Heart left ventricle (tissue), 16 donors: ENCODE measurements at places on chromosomes 3 and 15. TPM values are rescaled to one million over a fixed set of nuclear protein-coding genes. Genes with fewer than 3 reads are reported as not detected.

- H3K4me1 ChIP-seq: no peaks in the 10 kb centered on the region
- DNase-seq: no peak
- no peaks in the 10 kb centered on the region for H3K27me3 ChIP-seq
- H3K27ac ChIP-seq: no peak overlapping the region
- peaks cover 26% of the 10 kb centered on the region for H3K36me3 ChIP-seq
Measured at GRCh38 chr15:41483115-41483514, 10.6 kb upstream of the ITPKA start.

- no peaks in the 10 kb centered on the region for H3K4me1 ChIP-seq
- no peaks in the 10 kb centered on the region for H3K27me3 ChIP-seq
- H3K27ac ChIP-seq: no peak overlapping the region
- H3K4me3 ChIP-seq: no peak overlapping the region
Measured at GRCh38 chr3:141561426-141562034, 74.7 kb downstream of the RASA2 start.

Gene ANKRD34C
- 0.52 TPM for total RNA-seq

DNA sequence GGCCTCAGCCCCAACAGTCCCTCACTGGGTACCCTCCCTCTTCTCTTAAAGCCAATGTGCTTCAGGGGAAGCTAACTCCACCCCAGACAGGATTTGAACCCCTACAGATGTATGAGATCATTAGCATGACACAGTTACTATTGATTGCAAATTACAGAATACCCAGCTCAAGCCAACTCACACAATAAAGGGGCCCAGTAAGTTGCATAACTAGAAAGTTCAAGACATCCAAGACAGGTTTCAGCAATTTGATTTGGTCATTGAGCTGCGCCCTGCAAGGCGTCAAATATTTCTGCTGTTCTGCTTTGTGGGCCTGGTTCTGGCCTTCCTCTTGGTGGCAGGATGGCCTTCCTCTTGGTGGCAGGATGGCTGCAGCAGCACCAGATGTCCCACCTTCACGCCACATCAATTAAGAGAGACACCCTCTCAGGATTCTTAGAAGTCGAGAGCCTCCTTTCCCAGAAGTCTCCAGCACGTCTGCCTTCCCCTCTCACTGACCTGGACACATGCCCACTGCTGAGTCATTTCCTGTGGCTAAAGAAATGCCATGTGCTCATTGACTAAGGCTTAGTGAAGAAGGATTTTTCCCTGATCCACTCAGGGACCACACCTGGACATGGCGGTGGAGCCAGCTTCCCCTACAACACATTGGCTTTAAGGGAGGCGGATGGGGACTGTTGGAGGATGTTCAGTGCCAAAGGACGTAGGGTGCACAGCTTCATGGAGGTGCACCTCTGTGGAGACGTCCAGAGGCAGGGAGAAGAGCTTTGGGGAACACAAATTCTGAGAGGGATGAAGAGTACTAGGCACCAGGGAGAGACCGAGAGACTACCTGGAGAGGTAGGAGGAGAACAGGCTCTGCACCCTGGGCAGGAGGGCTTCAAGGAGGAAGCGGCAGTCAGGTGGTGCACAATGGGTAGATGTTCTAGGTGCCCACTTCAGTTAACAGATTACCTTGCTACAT is 49.1 kb downstream of the DNASE1L3 start:
- H3K27me3 ChIP-seq: no peaks in the 10 kb centered on the region
- peak overlapping the region; percentile 78 for H3K27ac ChIP-seq
- H3K4me3 ChIP-seq: no peak overlapping the region
- DNase-seq: peak; percentile 69
- peaks cover 22% of the 10 kb centered on the region for H3K4me1 ChIP-seq
- peaks cover 3% of the 10 kb centered on the region for H3K36me3 ChIP-seq

GRCh38 chr3:192884777-192885773 is 32.6 kb downstream of the MB21D2 start:
- no peak overlapping the region for H3K27ac ChIP-seq
- H3K4me3 ChIP-seq: no peak overlapping the region
- H3K27me3 ChIP-seq: no peaks in the 10 kb centered on the region
- peaks cover 28% of the 10 kb centered on the region for H3K4me1 ChIP-seq
- no peaks in the 10 kb centered on the region for H3K36me3 ChIP-seq
- no peak for DNase-seq

Gene NAALADL2
- total RNA-seq: 2.7 TPM

DNA sequence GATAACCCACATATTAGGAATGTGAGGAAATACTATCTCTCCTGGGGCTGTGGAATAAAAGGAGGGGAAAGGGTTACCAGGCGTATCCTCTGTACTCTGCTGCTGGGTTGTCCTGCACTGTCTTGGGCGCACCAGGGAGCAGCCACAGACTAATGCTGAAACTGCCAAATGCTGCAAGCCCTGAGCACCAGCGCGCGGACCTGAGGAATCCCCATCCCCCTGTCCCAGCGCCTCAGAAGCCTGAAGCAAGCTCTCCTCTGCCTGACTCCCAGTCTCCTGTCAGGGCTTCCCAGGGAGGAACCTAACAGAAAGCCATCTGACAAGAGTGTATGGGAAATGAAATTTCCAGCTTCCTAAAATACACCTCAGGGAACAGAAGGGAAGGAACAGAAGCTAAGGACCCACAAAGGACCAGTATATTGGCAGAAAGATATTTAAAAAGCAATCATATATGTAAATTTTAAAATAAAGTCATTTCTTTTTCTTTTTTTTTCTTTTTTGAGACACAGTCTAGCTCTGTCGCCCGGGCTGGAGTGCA is 158.3 kb upstream of the C2CD4B start:
- H3K36me3 ChIP-seq: no peaks in the 10 kb centered on the region
- no peaks in the 10 kb centered on the region for H3K27me3 ChIP-seq
- no peak overlapping the region for H3K4me3 ChIP-seq
- no peaks in the 10 kb centered on the region for H3K4me1 ChIP-seq
- no peak for DNase-seq

- peak; percentile 85 for DNase-seq
- H3K4me3 ChIP-seq: no peak overlapping the region
- H3K36me3 ChIP-seq: no peaks in the 10 kb centered on the region
- H3K4me1 ChIP-seq: peaks cover 93% of the 10 kb centered on the region
- no peaks in the 10 kb centered on the region for H3K27me3 ChIP-seq
- peak overlapping the region; percentile 87 for H3K27ac ChIP-seq
Measured at GRCh38 chr3:66483006-66483405, 17.8 kb downstream of the LRIG1 start.

Gene MAN2C1
- total RNA-seq: 111 TPM

- no peak overlapping the region for H3K4me3 ChIP-seq
- H3K27me3 ChIP-seq: no peaks in the 10 kb centered on the region
- no peaks in the 10 kb centered on the region for H3K4me1 ChIP-seq
- DNase-seq: no peak
Measured at GRCh38 chr3:64242435-64242834, 17.2 kb upstream of the PRICKLE2 start.

Gene GOLGA8F
- total RNA-seq: not detected

DNA sequence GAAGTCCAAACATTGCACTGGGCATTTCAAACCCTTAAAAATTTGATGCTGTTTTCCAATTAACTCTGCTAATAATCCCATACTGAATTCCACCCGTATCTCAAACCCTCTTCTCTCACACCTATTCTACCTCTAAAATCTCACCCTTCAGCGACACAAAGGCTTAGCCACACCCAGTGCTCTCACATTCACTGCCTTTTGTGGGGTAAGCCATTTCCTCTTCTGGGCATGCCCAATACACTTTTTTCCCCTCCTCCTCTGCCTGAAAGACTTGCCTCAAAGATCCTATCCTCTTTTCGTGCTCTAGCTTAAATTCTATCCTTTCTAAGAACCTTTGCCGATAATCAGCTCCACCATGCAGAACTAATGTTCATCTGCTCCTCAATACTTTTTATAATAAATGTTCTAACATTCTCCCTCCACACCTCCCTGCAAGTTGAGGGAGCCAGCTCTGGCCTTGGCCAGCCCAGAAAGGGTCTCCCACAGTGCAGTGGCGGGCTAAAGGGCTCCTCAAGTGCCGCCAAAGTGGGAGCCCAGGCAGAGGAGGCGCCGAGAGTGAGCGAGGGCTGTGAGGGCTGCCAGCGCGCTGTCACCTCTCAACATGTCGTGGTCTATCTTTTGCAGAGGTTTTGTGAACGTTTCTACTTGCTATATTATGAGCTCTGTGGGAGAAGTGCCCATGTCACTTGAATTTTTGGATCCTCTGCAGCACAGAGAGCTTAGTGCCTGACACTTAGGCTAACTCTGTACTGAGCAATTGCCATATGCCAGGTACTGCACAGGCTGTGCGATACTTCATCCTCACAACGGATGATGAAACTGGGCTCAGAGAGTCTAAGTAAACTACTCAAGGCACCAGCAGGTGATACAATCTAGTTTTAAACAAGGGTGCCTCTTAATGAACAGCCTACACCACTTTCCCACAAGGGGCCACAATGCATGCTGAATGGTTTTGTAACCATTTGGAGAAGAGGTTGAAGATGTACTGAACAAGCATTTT is 53.6 kb upstream of the BCL6 start:
- H3K4me1 ChIP-seq: no peaks in the 10 kb centered on the region
- no peak overlapping the region for H3K27ac ChIP-seq
- DNase-seq: no peak
- no peaks in the 10 kb centered on the region for H3K36me3 ChIP-seq
- H3K4me3 ChIP-seq: no peak overlapping the region

- H3K27me3 ChIP-seq: no peaks in the 10 kb centered on the region
- H3K4me1 ChIP-seq: peaks cover 14% of the 10 kb centered on the region
- H3K36me3 ChIP-seq: no peaks in the 10 kb centered on the region
Measured at GRCh38 chr15:68558318-68559305, 20.2 kb upstream of the CORO2B start.

Gene SLC22A13
- 0.09 TPM for total RNA-seq

DNA sequence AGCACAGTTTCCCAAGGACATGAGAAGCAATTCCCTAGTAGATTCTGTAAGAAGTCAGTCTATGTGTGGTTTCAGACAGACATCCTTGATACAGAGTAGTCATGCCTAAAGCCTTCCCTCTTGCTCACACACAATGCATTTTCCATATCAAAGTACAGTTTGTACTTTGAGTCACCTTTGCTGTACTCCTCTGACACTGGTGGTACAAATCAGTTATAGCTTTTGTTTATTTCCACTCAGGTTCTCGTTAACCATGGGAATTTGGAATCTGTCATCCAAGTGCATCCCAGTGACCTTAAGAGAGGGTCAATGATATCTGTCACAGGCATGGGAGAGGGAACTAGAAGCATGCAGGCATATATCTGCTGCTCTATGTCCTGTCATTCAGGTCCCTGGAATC is 3.6 kb upstream of the GNB4 start:
- no peak overlapping the region for H3K4me3 ChIP-seq
- H3K36me3 ChIP-seq: no peaks in the 10 kb centered on the region
- H3K27ac ChIP-seq: no peak overlapping the region

DNA sequence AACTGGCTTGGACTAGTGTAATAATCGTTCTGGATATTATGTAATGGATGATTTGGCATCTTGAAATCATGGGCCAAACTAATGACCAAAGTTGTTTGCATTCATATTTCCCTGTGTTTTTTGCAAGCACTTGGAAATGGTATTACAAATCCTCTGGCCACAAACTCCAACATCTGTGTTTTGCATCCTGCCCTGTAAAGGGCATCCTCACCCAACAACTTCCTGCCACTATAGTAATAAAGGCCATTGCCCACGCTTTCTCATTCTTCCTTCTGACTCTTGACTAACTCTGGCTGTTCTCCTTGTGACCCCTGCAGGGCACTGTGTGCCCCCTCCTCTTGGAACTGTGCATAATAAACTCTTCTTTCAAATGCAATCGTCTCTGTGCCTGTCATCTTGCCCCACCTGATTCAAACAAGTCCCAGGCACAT is 25.4 kb upstream of the PSMD6 start:
- no peaks in the 10 kb centered on the region for H3K36me3 ChIP-seq
- DNase-seq: no peak
- H3K27me3 ChIP-seq: no peaks in the 10 kb centered on the region
- no peak overlapping the region for H3K4me3 ChIP-seq
- H3K27ac ChIP-seq: no peak overlapping the region

DNA sequence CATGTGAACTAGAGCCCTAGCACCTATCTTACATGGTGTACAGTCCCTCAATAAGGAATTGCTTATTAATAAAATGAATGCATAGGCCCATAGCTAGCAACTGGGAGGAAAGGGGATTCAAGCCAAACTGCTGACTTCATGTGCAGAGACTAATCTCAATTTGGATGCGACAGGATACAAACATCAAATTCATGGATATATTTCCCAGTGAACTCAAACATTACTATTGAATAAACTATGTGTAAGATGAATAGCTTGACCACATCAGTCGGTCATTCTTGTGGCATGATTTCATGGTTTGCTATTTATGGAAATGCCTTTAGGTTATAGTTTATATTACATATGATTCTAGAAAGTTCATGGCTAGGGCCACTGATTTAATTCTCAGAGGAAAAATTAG is 268.6 kb upstream of the SLITRK3 start:
- DNase-seq: no peak
- H3K4me3 ChIP-seq: no peak overlapping the region
- no peaks in the 10 kb centered on the region for H3K27me3 ChIP-seq
- no peaks in the 10 kb centered on the region for H3K36me3 ChIP-seq
- no peak overlapping the region for H3K27ac ChIP-seq

Gene METTL6
- total RNA-seq: 8.1 TPM

DNA sequence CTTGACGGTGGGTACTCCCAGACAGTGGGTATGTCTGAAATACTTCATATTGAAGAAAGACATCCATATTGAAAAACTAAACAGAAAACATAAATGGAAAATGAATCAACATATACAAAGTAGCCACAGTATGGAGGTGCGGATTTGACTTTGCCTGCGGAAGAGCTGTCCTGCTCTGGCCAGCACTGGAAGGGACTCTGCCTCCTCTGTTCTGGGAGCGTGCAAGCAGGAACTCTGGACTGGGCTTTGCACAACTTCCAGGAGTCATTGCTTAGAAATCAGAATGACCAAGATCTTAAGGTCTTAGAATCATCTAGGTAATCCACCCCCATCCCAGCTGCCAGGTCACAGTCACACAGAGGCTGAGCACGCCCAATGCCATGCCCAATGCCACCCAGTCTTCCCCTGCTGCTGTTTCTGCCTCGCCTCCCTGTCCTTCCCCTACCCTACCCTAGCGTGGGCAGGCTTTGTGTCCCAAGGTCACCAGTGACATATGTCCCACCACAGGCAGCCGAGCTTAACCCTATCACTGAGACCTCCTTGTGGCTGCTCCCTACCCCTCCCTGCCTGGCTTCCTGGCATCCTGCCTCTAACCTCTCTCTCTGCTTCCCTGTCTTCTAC is 36.3 kb downstream of the CDC25A start:
- H3K27ac ChIP-seq: no peak overlapping the region
- H3K27me3 ChIP-seq: no peaks in the 10 kb centered on the region
- H3K4me1 ChIP-seq: no peaks in the 10 kb centered on the region
- H3K4me3 ChIP-seq: no peak overlapping the region
